Stimulated activated CD4-positive, alpha-beta T cell treated with anti-CD3 and anti-CD28 coated beads, Interleukin-1b, Interleukin-23, amount 100 ng/mL, for 1 hour (primary cell): ENCODE measurements at places on chromosomes 3 and 15.

- DNase-seq, result no peak
Measured at GRCh38 chr15:91461377-91461776, 361.3 kb downstream of the SV2B start.

DNA sequence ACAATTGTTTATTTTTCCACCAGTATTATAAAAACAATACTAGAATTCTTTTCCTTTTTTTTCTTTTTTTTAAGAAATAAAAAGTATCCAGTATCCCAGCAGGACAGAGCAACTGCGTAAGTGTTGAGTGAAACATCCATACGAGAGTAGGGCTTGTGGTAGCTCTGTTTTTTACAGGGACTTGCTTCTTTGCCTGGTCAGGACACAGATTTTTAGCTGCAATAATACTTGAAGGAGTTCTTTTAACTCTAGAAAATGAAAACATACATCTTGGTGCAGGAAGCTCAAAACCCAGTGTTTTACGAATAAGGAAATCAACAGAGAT is 297.7 kb upstream of the NR2E3 start:
- DNase-seq, result no peak

- no peak for DNase-seq
Measured at GRCh38 chr3:95343767-95344166, 1280.9 kb downstream of the NSUN3 start.

- DNase-seq, result no peak
Measured at GRCh38 chr3:31714495-31715280, 182.0 kb downstream of the STT3B start.

- no peak for DNase-seq
Measured at GRCh38 chr3:170751083-170751898, 118.7 kb downstream of the RPL22L1 start.

- DNase-seq, result no peak
Measured at GRCh38 chr3:157532529-157533297, 29.5 kb upstream of the VEPH1 start.

- DNase-seq, result no peak
Measured at GRCh38 chr3:187750006-187750512, 4.8 kb upstream of the BCL6 start.

DNA sequence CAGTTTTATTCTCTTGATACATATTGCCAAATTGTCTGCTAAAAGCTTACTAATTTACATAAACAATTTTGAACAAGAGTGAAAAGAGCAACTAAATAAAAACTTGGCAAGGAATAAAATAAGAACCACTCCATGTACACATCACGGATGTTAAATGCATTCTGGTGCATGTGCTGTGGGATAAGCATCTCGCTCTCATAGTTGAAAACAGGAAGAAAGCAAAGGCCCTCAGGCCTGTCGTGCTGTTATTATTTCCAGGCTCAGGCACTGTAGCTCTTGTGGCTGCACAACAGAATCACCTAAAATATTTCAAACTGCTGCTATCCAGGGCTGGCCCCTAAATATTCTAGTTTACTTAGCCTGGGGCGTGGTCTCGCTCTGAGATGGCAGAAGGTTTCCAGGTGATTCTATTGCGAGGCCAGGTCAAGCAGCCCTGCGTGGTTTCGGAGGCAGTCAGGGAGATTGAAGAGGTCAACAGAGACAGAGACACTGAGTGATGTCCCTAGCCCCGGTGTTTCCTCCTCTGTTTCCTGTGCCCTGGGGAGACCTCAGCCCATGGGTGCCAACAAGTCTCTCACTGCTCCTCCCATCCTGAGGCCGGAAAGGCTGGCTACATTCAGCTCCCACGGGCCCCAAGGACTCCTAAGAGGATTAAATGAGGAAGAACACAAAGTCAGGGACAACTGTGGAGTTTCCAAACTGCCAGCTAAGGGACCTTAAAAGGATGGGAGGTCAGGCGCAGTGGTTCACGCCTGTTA is 18.2 kb upstream of the PDIA5 start:
- no peak for DNase-seq

GRCh38 chr3:11004563-11004962 is 12.0 kb downstream of the SLC6A1 start:
- DNase-seq, result no peak

GRCh38 chr3:11373235-11373634 is 101.0 kb downstream of the ATG7 start:
- no peak for DNase-seq

- DNase-seq, result no peak
Measured at GRCh38 chr3:33491721-33492120, 51.5 kb upstream of the UBP1 start.

DNA sequence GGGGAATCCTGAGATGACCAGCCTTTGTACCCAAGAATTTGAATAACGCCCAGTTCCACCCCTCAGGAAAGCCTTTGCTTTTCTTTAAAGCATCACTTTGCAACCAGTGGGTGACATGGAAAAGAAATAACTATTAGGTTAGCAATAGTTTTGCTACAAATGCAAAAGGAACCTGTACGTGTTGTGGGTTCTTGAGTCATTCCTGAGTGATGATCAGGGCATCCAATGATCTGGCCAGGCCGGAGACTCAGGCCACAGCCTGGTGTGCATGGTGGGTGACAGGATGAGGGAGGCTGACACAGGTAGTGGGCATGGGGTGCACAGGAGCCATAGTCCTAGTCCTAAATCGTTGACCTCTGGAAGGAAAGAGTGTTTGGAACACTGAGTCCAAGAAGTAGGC is 321.4 kb upstream of the IL12A start:
- DNase-seq, result no peak

- no peak for DNase-seq
Measured at GRCh38 chr3:168467115-168467714, 371.5 kb upstream of the GOLIM4 start.

GRCh38 chr3:178036451-178037144 is 499.6 kb upstream of the KCNMB2 start:
- DNase-seq, result no peak

- DNase-seq, result no peak
Measured at GRCh38 chr3:151635905-151636304, 97.8 kb upstream of the AADACL2 start.

DNA sequence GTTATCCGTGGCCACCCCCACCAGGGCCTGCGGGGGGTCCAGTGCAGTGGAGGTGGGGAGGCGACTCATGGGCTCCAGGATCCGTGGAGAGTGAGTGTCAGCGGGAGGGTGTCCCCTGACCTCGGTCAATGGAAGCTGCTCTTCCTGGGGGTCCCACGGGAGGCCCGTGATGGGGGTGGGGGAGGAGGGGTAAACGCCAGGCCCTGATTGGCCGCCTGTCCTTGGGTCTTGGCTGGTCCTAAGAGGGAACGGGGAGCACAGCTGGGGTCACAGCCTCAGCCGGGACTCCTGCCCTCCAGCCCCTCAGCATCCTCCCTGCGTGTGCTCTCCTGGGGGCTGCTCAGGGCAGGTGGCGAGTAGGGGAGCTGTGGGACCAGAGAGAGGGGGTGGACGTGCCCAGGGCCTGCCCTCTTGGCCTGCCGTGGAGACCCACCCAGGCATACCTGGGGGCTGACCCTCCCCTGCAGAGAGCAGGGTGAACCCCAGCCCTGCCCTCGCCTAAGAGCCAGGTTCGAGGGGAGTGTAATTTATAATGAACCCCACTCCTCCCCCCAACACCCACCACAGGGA is 184.6 kb downstream of the GOLGA6L6 start:
- no peak for DNase-seq

- no peak for DNase-seq
Measured at GRCh38 chr3:54053211-54053610, 69.1 kb upstream of the CACNA2D3 start.

DNA sequence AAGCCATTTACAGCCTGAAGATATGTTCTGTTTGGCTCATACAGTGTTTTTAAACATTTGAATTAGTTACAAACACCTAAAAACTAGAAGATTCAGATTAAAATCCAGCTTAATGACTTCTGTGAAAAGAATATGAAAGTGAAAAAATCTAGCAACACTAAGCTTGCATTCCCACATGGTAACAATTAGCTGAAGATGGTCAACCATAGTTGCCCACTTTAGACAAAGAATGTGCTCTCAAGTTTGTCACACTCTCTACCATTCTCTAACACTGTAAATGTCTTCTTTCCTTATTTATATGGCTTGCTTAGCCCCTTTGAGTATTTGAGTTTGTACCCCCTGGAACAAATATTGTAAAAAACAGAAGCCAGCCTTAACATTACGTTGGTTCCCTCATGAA is 32.7 kb downstream of the HDGFL3 start:
- DNase-seq, result no peak

- DNase-seq, result no peak
Measured at GRCh38 chr3:115932807-115933206, 309.5 kb downstream of the GAP43 start.

- DNase-seq, result no peak
Measured at GRCh38 chr3:100076731-100077529, 37.4 kb downstream of the FILIP1L start.

GRCh38 chr15:60800299-60801072 is 321.5 kb upstream of the ICE2 start:
- no peak for DNase-seq

DNA sequence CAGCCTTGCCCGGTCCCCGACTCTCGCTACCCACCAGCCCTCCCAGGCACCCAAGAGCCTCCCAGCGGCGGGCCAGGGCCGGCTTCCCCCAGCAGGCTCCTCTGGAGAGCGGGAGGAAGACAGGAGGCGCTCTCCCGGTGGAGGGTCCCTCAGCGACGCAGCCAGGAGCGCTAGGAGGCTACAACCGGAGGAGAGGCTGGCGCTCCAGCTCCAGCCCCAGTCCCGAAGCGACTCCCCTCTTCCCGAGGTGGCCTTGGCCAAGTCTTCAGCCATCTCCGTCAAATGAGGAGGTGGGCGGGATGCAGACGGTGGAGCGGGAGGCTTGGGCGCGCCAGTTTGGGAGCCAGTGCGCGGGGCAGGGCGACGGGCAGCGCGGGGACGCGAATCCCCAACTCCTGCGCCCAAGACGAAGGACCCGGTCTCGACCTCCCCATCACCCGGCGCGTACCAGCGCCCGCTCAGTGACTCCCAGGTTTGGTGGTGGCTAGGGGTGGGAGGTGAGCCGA is 722 bp downstream of the CHRNA3 start:
- DNase-seq, result no peak

DNA sequence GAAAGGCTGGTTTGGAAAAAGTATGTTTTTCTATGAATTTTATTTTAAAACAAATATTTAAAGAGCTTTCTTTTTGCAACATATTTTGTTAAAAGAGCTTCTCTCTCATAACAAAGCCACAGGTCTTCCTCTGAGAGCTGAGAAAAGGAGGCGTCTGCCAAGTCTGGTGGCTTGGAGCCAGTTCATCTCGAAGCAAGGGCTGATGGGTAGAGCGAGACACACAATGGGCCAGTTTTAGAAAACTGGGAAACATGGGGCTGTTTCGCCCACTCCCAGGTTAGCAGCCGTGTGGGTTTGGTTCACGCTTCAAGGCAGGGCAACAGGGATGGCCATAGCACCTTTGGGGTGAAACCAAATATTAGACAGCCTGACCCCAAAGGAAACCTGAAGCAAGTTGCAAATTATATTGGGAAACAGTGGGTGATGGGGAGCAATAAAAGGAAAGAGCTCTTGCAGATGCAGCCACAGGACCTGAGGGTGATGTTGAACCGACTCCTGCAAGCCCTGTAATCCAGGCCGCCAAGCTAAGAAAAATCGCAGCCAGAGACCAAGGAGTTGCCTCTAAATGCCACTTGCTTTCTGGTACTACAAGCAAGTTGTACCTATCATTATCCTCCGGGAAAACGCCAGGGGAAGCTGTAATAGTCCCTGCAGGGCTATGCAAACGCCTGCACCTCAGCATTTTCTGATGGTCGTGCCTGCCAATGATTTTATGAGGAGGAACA is 88.4 kb upstream of the GALNT15 start:
- DNase-seq, result no peak

DNA sequence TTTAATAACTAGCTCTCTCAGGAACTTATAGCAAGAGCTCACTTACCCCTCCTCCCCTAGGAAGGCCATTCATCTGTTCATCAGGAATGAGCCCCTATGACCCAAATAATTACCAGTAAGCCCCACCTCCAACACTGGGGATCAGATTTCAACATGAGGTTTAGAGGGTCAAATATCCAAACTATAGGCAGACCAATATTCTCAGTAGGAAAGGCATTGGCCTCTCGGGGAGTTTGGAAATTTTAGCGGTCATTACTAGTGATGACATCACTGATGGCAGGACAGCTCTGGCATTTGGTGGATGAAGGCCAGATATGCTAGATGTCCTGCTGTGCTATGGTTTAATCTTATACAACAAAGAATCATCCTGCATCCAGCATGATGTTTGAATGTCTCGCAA is 15.2 kb upstream of the CD47 start:
- no peak for DNase-seq

- DNase-seq, result no peak
Measured at GRCh38 chr3:11260460-11260859, 11.7 kb upstream of the ATG7 start.

DNA sequence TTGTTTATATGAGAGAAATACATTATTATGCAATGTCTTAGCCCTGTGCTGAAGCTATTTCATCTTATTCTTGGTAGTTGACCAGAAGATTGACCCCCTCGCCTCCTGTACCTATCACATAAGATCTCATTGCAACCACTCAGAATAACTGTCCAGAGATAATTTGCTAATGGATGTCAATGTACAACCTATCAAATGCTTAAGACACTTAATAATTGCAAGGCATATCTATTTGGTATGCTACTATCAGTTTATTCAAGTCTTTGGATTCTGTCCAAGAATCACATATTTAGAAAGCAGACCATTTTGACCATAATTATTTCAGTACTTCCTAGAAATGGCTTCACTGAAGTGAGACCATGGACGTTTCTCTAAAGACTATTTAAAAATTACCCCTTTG is 241.6 kb downstream of the GAP43 start:
- no peak for DNase-seq

DNA sequence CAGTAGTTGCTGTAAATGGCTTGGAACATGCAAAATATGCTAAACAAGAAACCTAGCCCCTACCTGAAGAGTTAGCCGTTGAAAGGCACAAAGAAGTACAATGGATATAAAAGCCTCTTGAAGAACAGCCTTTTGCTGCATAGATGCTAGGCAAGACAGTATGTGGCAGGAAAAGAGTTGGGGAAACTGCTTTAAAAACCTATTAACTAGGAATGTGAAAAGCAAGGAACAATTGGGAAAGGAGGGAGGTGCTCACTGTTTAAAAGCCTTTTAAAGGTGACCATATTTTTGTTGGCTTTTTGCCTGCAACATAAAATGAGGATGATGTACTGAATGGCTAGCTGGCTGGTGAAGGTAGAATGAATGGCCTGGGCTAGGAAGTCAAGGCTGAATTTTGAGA is 24.5 kb upstream of the SOX2 start:
- no peak for DNase-seq

GRCh38 chr3:64398476-64398875 is 173.2 kb upstream of the PRICKLE2 start:
- DNase-seq, result no peak
